ENCODE measurements at places on chromosomes 12 and 14.

- no peak for DNase-seq
These were observed 468.1 kb downstream of the BTG1 start for GRCh38 chr12:91677556-91677955.

DNA sequence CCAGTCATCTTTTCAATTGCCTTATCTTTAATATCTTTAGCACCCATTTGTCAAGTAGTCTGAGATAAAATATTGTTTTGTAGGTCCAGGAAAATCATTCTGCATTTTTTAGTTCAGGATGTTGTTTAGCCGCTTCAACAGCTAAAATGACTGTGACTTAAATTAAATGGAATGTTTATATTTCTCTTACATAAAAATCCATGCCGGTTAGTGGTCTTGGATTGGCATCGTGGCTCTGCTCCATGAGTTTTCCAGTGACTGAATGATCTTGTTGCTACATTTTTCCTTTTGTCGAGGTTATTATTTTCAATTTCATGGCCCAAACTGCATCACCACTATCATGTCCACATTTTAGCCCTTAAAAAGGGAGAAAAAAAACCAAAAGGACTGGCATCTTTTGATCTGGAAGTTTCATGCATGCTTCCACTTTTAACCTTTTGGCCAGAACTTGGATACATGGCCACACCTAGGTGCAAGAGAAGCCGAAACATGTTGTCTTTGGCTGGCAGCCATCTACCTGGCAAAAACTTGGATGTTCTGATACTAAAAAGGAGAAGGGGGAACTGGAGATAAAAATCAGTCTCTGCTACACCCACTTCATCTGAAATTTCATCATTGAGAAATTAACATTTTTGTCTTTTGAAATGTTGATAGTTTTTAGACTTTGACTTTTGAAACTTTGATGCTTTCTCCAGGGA lies 142.4 kb downstream of the OTOGL start:
- DNase-seq: no peak

DNA sequence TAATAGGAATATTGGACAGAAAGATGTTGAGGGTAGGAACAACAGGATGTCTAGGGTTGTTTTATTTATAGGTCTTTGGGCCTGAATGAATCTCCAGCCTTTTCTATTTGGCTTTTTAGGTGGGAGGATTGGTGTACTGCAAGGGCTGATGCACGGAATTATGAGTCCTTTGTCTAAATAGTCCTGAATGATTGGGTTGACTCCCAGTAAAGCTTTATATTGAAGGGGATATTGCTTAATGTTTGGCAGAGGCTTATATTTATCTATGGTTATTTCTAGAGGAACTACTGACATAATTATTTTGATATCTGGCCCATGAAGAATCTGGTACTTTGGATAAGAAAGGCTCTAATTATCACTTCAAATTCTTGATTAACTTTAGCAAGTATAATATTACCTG lies 253.6 kb upstream of the AVPR1A start:
- DNase-seq: no peak

DNA sequence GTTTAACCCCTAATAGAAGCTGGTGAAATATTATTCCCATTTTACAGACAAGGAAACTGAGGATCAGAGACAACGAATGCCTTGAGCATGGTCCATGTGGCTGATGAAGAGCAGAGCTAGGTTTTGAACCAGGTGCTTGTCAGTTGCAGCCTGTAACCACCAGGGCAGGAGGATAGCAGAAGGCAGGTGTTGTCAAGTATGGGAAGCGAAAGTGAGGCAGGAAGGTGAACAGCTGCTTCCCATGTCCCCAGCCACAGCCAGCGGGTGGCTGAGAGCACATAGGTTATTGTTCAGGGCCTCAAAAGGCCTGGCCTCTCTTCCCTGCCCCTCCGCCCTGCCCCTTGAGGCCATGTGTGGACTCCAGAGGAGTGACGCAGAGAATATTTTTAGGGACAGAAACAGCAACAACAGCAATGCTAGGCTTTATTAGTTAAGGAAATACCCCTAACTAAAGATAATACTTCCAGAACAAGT lies 39.6 kb downstream of the IQSEC3 start:
- DNase-seq: peak; percentile 64

DNA sequence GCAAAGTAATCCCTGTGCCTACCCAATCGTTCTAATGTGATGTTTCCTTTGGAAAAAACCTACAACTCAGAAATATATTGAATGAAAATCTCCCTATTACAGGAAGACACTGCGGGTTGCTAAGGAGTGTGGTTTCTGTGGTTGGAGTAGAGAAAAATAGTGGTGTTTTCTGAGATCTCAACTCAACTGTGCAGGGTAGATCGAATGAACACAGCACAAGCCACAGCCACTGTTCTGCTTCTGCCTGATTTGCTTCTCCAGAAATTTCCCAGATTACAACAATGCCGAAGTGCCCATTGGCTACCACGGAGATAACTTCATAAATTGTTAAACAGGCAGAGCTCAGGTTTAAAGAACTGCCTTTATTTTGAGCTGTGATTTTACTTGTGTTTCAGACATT lies 480.4 kb downstream of the DIO2 start:
- no peak for DNase-seq

GRCh38 chr12:55738123-55739024 lies 4.5 kb upstream of the GDF11 start:
- peak; percentile 64 for DNase-seq

GRCh38 chr12:121806546-121807423 lies 3.0 kb downstream of the SETD1B start:
- DNase-seq: no peak

GRCh38 chr14:44854114-44854513 lies 107.6 kb downstream of the KLHL28 start:
- no peak for DNase-seq

- no peak for DNase-seq
These were observed 98.1 kb downstream of the GAS2L3 start for GRCh38 chr12:100671396-100672074.

DNA sequence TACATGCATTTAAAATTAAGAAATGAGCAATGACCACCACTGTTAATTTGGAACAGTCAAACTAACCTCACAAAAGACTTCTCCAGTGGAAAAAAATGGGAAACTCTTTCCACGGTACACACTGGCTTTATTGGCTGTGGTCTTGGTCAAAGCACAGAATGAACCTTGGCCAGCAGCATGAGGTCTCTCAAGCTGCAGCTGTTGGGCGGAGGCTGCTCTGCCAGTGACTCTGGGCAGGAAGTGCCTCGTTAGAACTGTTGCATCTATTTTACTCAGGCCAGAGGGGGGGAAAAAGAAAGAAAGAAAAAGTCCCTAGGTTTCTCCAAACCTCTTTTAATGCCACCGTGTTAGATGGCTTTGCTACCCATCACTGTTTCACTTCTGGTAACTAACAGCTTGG lies 279.8 kb upstream of the DIO2 start:
- peak; percentile 57 for DNase-seq
